ENCODE measurements at places on chromosomes 4 and X.

GRCh38 chr4:188245651-188246050 is 106.4 kb downstream of the TRIML1 start:
- no peak for DNase-seq

- peak; percentile 75 for DNase-seq
Observed at GRCh38 chr4:77695774-77696173, 90.2 kb downstream of the CXCL13 start.

DNA sequence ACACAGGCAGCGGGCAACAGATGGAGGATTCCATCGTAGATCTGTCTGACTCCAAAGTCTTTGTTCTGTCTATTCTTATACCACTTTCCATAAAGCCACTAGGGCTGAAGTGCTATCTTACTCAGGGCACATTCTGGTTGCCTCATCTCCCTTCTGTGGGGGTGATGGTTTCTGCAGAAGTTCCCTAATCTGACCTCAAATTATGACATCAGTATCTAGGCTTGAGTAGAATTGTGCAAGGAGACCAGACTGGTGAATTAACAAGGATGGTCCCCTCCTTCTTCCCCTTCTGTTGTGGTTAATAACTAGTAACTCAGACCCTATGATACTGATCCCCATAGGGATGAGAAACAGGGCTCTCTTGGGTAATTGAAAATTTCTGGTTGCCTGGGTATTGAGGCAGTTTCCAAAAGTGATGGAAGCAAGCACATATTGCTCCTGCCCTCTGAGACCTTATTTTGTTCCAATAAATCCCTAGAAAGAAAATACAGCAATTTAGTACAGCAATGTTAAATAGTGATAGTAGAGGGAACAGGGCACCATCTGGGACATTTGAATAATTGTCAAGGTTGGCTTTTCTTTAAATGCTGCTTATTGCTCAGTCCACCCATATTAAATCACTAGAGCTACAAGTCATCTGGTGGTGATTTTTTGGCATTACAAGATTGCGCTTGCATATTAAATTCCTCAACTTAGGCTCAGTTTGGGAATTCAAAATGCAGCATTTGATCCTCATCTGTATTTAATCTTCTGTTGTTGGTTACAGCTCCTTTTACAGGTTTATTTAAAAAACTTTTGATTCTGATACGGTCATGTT is 57.3 kb upstream of the AP1S2 start:
- DNase-seq = no peak

GRCh38 chrX:65668377-65669310 is 1.2 kb downstream of the MSN start:
- no peak for DNase-seq

- peak; percentile 54 for DNase-seq
Observed at GRCh38 chr4:121272526-121272925, 108.3 kb downstream of the QRFPR start.

DNA sequence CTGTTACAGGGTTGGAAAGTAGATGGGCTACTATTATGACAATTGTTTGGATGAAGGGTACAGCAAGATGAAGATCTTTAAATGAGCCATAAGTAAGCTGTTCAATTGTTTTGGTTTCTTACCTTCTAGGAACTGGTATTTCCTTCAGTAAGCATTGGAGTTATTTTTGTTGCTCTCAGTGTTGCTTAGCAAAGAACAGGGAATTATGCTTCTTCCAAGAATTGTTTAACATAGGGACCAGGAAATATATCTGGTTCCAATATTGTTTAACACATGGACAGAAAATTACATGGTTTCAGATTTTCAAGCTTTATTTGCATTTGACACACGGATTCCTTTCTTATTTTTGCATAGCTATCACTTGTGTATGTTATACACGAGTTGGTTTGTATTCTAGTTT is 1999.0 kb downstream of the ARAP2 start:
- DNase-seq = no peak

- no peak for DNase-seq
Observed at GRCh38 chrX:136667446-136668168, 19.6 kb downstream of the CD40LG start.

GRCh38 chr4:125626946-125627345 is 312.2 kb downstream of the FAT4 start:
- no peak for DNase-seq

- DNase-seq = no peak
Observed at GRCh38 chr4:182147391-182147790, 95.8 kb upstream of the TENM3 start.

DNA sequence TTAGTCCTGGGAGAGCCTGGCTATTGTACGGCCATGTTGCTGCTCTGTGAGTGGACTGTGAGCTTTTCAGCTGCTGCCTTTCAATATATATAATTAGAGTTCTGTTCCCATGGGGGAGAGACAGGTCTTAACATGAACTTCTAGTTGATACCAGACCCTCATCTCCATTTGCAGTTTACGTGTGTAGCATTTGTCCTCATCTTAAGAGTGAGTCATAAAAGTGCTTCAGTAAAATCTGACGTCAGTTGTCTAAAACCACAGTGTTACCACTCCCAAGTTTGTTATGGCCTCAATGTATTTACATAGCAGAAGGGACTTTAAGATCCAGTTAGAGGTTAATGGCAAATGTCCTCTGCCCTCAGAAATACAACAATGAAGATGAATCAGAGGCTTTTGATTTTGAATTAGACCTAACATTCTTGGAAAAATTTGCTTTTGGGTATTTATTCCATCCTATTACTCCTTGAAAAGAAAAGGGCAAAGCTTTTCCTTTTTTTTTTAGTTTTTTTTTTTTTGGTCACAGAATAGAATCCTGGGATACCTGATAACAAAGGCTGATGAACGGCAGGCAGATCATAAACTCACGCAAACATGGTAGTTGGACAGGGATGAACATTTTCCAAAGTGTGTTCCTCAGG is 38.6 kb downstream of the PHOX2B start:
- DNase-seq = peak; percentile 92

- DNase-seq = no peak
Observed at GRCh38 chr4:170374770-170375169, 285.0 kb upstream of the AADAT start.

DNA sequence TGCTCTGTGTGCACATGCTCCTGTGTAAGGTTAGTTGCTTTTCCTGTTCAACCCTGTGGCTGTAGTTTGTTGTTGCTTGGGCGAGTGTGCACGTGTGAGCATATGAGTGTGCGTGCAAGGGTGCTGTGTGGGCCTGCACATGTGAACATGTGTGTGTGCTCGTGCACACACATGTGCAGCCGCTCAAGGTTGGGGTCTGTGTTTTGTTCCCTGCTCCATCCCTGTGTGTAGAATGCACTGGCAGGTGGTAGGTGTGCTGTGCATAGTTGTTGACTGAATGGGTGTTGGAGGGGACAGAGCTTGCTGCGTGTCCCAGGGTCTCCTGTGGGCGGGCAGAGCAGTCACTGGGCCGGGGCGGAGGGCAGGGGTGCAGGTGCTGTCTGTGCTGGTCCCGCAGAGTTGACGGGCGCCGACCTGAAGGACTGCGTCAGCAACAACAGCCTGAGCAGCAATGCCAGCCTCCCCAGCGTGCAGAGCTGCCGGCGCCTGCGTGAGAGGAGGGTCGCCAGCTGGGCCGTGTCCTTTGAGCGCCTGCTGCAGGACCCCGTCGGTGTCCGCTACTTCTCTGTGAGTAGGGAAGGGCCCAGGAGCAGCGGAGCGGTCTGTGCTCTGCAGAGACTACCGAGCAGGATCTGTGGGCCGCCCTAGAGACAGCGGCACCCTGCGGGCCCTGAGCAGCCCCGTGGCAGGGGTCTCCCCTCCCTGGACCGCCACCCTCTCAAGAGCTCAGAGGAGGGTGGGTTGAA is 27.9 kb upstream of the HGFAC start:
- DNase-seq = no peak

GRCh38 chr4:53813998-53814397 is 222.7 kb upstream of the LNX1 start:
- no peak for DNase-seq

DNA sequence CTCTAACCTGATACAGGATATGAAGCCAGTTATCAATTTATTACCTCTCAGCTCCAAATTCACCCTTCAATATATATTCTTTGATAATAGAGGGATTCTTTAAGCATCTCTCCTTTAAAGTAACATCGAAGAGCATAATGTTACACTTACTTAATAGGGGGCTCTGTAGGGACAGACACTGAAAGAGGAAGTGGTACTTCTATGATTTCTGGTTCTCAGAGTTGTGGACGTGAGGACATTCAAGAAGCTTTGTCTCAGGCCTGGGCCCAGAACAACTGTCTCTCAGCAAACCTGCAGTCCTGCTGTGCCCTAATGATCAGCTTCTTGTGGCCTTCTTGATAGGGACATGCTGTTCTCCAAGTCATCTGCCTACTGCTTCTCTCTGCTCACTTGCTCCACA is 4.2 kb upstream of the ZXDB start:
- DNase-seq = no peak

DNA sequence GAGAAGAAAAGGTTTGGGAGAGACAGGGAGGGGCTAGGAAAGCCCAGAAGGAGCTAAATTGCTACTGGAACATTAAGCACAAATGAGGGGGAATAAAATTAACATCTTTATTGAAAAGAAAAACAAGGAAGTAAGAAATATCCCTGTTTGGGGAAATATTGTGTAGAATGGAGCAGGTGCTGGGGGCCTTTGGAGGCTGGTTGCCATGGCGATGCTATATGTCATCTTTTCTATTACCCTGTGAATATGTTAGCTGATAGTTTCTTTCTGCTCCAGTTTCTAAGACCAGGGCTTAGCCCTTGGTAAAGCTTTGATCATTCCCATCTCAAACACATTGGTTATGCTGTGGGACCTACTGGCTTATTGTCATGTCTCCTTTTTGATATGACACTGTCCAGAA is 28.7 kb downstream of the TMEM31 start:
- DNase-seq = no peak

DNA sequence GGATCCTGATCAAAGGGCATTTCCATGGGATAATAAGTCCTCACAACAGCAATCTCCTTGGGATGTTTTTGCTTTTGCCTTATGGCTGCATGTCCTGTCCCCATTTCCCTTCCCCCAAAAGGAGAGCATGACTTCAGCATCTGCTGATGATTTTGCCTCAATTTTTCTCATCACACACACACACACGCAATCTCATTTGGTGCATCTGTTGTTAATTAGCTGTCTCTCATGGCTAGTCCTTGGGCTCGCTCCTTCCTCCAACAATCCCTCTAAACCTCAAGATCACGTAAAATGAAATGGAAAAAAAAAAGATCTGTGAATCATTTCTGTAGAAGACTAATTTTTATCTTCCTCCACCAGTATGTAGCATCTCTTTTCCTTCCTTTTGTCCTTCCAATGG is 153.6 kb downstream of the RBMX2 start:
- DNase-seq = no peak

GRCh38 chr4:182560358-182560757 is 317.2 kb downstream of the TENM3 start:
- DNase-seq = no peak

All from epithelial cell of prostate (primary cell).